ENCODE measurements at places on chromosomes 12 and 14. TPM values are rescaled to one million over a fixed set of nuclear protein-coding genes. Genes with fewer than 3 reads are reported as not detected.

RERG gene
- total RNA-seq = 0.30 TPM

SLC39A9 gene
- 40.8 TPM for total RNA-seq

FOXN4 gene
- total RNA-seq = 0.20 TPM

TCL1B gene
- total RNA-seq = not detected

AQP6 gene
- total RNA-seq = not detected

GZMH gene
- not detected for total RNA-seq

MFAP5 gene
- not detected for total RNA-seq

COCH gene
- total RNA-seq = 23.3 TPM

UBE3B gene
- total RNA-seq = 14.2 TPM

BDKRB2 gene
- total RNA-seq = 1.1 TPM

GPR135 gene
- 1.1 TPM for total RNA-seq

BCL11B gene
- total RNA-seq = 0.34 TPM

SARNP gene
- total RNA-seq = 96.5 TPM

KRT74 gene
- not detected for total RNA-seq

CLEC6A gene
- not detected for total RNA-seq

NOS1 gene
- total RNA-seq = 0.30 TPM

MUCL1 gene
- not detected for total RNA-seq

SELPLG gene
- total RNA-seq = 1.2 TPM

SOCS4 gene
- 8.8 TPM for total RNA-seq

NCAPD2 gene
- total RNA-seq = 56.9 TPM

PLEKHD1 gene
- total RNA-seq = 0.03 TPM

ANKS1B gene
- total RNA-seq = 0.35 TPM

EXOC5 gene
- total RNA-seq = 39.7 TPM

PKP2 gene
- total RNA-seq = 5.7 TPM

All from A549 treated with Mapracorat at 1 μM for 4 hours (cell line).